Thoracic aorta (tissue), 2 donors: ENCODE measurements at places on chromosomes 11 and 22.

DNA sequence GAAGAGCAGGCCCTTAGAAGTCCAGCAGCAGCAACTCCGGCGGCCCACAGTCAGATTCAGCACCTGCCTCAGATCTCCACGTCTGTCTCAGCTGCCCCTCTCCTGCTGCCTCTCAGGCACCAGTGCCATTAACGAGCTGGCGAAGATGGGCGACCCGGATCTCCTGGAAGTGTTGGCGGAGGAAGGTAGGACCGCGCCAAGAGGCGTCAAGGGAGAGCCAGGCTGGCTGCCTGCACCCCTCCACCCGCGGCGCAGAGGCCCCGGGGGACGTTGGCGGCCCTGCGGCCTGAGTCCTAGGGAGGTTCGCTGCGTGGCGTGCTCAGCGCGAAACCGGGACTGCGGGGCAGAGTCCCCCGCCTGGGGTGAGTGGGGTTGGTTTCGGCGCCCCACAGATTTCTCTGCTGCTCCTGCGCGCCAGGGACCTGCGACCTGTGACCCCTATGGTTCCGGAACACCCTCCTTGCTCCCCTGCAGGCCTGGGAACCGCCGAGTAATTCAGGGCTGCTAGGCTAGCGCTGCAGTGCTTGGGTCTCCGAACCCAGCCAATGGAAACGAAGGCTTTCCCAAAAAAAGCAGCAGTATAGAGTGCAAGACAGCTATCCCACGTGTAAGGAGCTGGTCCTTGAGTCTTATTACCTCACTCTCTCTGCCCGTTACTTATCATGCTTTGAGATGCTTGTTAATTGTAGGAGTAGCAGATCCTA lies 615 bp downstream of the ANO5 start:
- DNase-seq = no peak

GRCh38 chr11:103877221-103877620 lies 159.2 kb upstream of the DDI1 start:
- no peak for DNase-seq

- DNase-seq = no peak
Observed at GRCh38 chr11:57974848-57975601, 48.7 kb upstream of the OR9Q1 start.

- no peak for DNase-seq
Observed at GRCh38 chr11:91625495-91625894, 599.1 kb upstream of the FAT3 start.
